ENCODE measurements at places on chromosomes 7 and 10.

DNA sequence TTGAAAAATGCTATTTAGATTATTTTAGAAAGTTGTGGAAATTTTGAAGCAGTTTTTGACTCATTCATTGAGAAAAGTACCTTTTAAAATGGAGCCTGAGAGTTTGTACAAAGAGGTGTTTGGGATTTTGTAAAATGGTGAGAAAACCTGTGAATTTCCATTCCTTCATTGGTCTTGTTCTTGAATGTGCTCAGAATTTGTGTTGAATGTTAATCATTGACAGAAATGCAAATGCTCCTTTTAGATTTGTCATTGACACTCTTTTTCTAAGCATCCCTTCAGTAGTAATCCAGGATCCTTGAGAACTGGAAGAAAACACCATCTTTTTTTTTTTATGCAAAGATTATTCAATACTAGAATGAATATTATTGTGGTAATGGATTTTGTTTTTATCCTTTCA, 74.8 kb downstream of the LCOR start:
- no peak for DNase-seq

DNA sequence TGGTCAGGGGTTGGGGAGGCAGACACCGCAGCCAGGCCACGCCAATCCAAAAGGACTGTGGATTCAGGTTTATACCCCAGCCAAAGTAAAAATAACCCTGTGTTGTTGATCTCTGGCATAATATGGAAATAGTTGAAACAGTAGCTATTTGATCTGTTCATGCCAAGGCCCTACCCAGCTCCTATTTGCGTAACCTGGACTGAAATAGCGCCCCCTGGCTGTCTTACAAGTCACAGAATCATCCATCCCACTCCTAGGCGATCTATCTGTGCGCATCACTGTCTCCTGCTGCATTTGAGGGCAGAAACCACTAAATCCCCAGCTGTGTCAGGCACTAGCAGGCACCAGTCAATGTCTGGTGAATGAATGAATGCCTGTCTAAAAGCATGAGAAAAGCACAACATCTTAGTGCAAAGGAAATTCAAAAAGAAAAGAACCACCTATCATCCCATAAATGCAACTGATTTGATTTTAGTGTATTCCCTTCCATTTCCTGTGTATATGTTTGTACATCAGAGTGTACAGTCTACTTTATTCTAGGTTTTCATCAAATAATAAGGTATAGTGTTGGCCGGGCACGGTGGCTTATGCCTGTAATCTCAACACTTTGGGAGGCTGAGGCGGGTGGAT, 160.0 kb downstream of the SLIT1 start:
- peak; percentile 25 for DNase-seq

DNA sequence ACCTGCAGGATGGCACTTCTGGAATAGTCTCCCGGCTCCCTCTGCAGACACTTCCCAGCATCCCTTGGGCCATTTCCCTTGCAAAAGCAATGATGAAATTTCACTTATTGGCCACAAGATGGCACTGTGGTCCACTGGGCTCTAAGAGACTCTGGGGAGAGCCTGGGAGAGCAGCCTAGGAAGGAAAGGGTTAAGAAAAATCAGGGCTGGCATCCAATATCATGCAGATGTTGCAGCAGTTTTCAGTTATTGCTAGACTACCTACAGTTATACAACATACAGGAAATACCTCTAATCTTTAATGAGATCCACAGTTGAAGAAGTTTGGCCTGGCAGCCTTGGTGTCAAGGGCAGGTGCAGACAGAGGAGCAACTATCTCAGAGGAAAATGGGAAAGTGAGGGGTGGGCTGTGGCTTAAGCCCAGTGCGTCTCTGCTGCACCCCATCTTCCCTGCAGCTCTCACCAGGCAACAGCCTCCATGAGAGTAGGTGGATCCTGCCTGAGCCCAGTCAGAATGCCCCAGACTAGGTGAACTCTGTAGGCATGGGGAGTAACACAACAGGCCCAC, 100.2 kb upstream of the PRSS58 start:
- DNase-seq, result peak; percentile 51

DNA sequence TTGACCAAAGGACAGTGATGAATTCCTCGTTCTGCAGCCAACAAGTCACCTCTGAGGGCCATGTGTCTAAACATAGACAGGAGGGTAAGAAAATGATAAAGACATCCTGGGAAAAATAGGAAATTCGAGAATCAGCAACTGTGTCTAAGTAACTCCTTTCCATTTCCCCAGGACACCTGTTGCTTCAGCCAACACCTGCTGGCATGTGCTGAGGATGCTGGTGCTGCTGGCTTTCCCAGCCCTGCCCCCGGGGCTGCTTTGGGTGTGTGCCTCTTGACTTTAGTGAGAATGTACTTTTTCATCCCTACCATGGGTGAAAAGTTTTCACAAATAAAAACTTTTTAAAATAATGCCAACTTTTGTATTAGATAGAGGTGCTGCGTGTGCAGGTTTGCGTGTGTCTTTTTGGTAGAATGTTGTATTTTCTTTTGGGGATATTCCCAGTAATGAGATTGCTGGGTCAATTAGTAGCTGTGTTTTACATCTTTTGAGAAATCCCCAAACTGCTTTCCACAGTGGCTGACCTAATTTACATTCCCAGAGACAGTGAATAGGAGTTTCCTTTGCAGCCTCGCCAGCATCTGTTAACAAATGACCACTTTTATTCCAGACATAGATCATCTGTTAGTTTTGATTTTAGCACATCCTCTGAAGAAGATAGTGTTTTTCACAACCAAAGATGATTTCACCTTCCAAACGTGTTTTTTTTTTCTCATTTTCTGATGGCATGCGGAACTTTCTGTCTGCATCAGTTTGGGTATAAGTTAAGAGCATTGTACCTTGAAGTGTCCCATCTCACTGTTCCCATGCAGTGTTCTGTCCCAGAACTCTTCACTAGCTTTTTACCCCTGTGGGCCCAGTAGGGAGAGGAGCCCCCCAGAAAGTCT, 104.2 kb upstream of the ACBD5 start:
- DNase-seq, result no peak

- DNase-seq, result no peak
Observed at GRCh38 chr7:8829100-8829499, 395.7 kb downstream of the NXPH1 start.

DNA sequence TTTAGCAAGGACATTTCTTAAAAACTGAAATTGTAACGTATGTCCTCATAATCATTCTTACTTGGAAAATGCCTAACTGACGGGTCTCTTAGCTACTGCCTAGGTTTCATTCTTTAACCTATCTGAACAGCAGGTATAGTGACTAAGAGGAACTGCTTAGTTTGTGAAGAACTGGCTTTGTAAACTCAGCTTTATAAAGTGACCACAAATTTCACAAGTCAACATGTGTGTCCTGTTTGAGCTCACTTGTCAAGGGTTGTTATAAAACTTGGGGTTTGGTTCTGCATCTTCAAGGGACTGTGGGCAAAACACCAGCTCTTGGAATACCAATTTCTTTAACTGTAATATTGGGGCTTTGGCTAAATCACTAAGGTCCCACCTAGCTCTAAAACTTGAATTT, 32.2 kb downstream of the MRPS33 start:
- no peak for DNase-seq

- no peak for DNase-seq
Observed at GRCh38 chr10:133162910-133163856, 3.2 kb downstream of the KNDC1 start.

GRCh38 chr10:36051500-36051991, 409.4 kb upstream of the FZD8 start:
- no peak for DNase-seq

DNA sequence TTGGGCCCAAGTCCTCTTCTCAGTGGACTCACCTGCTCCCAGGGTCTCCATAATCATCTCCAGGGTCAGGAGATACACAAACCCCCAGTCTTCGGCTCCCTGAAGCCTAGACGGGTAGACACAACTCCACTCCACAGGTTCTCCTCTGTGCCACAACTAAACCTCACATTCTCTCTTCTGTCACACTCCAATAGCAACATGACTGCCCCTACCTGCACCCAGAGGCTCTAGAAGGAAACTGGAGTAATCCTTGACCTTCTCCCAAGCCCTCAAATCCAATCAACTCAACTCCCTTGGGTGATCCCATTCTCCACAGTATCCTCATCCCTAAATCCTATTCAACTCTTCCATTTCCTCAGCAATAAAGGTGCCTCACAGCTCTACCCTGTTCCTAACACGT, 16.2 kb downstream of the HNRNPF start:
- no peak for DNase-seq

DNA sequence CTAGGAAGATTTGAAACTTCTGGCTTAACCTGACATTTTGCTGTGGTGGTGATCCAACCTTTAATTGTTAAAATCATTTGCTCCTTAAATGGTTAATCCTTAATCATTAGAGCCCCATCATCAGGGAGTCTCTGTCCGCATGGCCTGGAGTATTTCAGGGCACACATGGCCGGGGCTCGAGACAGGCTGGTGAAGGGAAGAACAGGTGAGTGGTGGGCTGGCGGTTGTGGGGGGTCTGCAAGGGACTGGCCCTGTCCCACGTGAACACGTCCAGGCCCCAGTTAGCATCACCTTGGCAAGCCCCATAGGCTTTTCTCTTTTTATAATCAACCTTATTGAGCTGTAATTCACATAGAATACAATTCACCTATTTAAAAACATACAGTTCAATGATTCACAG, 109.5 kb downstream of the DNAJB6 start:
- no peak for DNase-seq

- DNase-seq, result no peak
Observed at GRCh38 chr7:101575168-101575567, 53.9 kb downstream of the MYL10 start.

DNA sequence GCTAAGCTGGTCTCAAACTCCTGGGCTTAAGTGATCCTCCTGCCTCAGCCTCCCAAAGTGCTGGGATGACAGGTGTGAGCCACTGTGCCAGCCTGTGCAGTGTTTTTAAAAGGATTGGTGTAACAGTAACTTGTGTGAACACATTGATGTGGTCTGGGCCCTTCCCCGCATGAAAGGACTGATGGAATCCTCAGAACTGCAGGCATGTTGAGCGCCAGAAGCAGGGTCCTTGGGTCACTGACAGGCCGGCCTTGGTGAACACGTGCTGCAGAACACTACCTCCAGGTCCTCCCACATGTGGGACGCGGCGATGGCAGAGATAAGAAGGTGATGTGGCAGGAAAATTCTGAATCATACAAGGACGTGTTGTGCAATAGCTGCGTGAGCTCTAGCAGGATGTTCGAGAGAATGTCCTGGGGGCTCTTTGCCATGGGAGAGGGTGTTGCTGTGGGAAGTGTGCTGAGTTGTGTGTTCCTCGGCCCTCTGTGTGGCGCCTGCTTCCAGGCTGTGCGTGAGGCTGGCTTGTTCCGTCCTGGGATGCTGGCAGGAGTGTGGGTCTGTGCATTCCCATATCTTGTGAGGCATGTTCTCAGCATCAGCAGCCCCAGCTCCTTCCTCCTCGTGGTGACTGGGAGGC, 68.2 kb downstream of the DNAJB6 start:
- DNase-seq, result peak; percentile 68

- DNase-seq, result no peak
Observed at GRCh38 chr7:9391221-9391620, 957.8 kb downstream of the NXPH1 start.

- no peak for DNase-seq
Observed at GRCh38 chr10:59222788-59223187, 46.3 kb downstream of the PHYHIPL start.

- no peak for DNase-seq
Observed at GRCh38 chr10:72692744-72692993, 726 bp downstream of the MCU start.

DNA sequence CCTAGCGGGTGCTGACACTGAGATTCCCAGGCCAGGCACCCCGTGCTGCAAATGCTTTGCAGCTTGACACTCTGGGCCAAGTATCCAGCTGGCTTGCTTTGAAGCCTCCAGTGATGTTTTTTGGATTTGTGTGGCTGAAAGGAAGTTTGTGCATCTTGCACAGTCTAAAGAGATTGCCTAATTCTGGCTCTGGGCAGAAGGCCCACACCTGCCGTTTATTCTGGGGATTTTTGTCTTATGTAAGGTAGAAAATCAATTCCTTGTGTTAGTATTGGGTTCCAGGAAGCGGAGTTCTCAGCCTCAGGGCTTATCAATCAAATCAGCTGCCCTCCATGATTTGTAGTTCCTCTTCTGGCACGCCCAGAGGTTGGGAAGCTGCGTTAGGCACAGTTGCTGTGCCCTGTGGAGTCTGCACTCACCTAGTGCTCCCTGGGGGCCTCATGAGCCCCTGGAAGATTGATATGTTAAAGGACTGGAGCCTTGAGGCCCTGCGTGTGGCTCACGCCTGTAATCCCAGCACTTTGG, 8.4 kb upstream of the PURB start:
- DNase-seq, result no peak

- DNase-seq, result no peak
Observed at GRCh38 chr10:33790521-33791271, 456.2 kb upstream of the NRP1 start.

DNA sequence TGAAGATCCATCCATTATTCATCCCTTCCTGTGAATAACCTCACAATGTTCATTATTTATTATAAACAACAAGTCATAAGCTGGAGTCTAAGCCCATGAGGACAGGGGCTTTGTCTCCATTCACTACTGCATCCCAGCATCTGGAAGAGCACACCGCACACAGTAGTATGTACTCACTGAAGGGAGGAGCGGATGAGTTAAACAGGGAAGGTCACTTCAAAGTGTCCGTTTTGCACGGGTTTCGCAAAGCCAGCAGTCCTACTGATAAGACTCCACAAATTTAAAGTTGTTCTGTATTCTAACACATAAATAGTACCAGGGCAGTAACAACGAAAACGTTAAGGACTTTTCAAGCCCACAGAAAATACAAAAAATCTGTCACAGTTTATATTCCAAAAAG, 167.9 kb downstream of the PARD3 start:
- no peak for DNase-seq

GRCh38 chr10:28307267-28307666, 4.4 kb upstream of the MPP7 start:
- no peak for DNase-seq

DNA sequence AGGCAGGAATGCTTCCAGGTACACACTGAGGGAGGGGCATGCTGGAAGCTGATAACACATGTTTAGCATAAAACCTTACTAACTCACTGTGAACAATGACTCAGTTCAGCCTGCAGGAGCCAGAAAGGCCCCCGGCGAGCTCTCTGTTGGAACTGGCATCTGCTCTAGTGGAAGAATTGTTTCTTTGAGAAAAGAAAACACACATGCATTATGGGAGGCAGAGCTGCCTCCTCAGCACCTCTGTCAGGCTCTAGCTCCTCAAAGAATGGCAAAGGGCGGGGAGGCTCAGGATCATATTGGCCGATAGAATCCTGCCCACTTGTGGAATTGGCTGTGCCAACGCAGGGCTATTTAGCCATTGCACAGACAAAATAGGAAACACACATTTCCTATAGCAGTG, 338.3 kb downstream of the CXCL12 start:
- no peak for DNase-seq

Data from Calu3 (cell line).